ENCODE measurements at places on chromosomes 7 and 10.

GRCh38 chr10:28331841-28332240, 29.0 kb upstream of the MPP7 start:
- DNase-seq, result no peak

GRCh38 chr7:1501487-1502270, 2.5 kb downstream of the INTS1 start:
- no peak for DNase-seq

DNA sequence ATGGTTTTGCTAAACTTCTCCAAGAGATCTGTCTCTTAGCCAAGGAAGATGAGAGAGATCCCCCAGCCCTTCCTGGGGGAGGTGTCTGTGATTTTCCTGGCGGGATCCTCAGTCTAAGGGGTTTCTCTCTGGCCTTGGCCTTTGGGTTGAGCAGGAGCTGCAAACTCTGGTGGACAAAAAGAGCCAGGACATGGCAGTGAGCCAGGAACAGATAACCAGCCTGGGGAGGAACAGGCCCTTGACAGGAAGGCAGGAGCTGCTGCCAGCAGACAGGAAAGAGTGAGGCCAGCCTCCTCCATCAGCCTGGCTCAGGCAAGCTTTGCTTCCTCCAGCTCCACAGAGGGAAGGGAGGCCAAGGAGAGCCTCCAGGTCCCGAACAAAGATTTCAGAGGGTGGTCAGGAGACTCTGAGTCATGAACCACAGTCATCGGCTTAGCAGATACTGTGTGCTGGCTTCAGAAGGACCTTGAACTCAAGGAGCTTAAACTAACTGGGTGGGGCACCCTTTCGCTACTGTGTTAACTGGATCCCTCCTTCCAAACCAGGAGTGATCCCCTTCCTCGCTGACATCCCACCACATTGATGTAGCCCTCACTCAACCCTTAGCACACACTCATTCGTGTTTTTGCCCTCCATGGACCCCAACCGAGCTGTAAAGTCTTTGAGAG, 34.7 kb downstream of the DDIT4 start:
- DNase-seq, result no peak

DNA sequence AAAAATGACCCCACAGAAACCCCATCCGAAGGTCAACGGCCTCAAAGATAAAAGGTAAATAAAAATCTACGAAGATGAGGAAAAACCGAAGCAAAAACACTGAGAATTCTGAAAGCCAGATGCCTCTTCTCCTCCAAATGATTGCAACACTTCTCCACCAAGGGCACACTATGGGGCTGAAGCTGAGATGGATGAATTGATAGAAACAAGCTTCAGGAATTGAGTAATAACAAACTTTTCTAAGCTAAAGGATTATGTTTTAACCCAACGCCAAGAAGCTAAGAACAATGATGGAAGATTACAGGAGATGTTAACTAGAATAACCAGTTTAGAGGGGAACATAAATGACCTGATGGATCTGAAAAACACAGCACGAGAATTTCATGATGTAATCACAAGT, 127.8 kb downstream of the MACC1 start:
- DNase-seq, result no peak

GRCh38 chr10:49594594-49594993, 15.5 kb upstream of the SLC18A3 start:
- DNase-seq, result peak; percentile 53

GRCh38 chr7:94632338-94633013, 23.5 kb downstream of the SGCE start:
- DNase-seq, result no peak

DNA sequence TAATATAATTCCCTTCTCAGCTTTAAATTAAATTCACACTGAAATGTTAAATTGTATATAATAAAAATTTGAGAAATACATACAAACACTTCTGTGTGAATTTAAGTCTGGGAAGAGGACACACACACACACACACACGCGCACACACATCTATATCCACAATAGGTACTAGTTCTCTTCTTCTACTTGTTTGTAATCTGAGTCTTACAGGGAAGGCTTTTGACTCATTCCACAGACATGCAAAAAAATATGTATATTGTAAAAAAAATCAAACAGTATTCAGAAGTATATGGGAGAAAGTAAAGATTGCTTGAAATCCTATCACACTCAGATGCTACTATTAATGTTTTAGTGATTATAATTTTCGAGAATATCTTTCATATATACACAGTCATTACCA, 276.2 kb downstream of the MDFIC start:
- DNase-seq, result no peak

DNA sequence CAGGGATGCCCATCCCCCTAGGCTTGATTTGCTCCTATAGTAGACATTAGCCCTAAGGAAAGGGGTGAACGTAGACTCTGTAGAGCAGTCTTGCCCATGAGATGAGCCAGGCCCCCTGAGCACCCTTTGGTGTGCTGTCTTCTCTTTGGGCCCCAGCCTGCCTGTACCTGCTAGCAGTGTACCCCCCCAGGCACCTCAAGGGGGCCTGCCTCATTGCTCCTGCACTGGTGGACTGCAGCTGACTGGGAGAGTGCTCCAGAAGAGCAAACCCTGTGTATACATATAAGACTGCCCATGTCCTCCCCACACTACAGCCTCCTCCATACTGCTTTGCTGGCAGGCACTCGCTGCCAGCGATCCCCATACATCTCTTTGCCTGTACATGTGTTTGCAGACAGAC, 206.7 kb downstream of the PCDH15 start:
- no peak for DNase-seq

DNA sequence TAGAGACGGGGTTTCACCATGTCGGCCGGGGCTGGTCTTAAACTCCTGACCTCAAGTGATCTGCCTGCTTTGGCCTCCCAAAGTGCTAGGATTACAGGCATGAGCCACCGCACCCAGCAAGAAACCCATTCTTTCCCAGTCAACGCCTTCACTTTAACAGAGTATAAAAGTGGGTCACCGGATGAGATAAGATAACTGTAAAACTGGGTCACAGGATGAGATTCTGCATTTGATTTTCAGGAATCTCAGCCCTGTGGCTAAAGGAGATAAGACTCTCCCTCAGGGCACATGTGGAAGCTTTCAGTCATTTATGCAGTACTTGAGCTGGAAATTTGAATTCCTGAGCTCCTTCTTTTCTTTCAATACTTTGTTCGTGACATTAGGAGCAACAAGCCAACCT, 70.8 kb downstream of the LRRC17 start:
- no peak for DNase-seq

- no peak for DNase-seq
Observed at GRCh38 chr7:27030393-27031050, 65.3 kb downstream of the HOXA1 start.

GRCh38 chr10:34580643-34581042, 234.5 kb downstream of the PARD3 start:
- no peak for DNase-seq

DNA sequence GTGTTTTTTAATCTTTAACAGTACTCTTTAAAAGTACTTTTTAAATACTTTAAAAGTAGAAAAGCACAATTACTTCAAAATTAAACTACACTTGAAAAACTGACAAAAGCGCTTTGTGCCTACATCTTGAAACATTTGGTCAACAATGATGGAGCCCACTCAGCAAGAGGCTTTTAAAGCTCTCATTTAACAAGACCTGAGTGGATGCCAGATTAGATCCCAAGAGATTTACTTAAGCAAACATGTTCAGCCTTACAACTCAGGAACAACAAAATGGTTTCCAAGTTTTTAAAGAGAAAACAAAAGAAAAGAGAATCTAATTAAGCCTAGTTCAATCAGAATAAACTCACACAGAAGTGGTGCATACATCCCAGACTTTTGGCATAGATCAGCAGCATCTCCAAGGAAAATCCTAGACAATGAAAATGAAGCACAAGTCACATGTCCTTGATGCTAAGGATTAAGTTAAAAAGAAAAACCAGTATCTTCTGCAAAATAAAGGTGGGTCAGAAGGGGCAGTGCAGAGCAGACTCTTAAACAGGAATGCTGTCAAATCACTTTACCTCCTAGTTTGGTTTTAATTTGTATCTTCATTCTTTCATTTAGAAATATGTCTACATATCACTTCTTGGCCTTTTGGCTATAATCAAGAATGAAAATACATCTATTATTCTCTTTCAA, 26.2 kb downstream of the HIBADH start:
- no peak for DNase-seq

- DNase-seq, result peak; percentile 87
Observed at GRCh38 chr7:64574540-64575099, 11.7 kb upstream of the ZNF680 start.

DNA sequence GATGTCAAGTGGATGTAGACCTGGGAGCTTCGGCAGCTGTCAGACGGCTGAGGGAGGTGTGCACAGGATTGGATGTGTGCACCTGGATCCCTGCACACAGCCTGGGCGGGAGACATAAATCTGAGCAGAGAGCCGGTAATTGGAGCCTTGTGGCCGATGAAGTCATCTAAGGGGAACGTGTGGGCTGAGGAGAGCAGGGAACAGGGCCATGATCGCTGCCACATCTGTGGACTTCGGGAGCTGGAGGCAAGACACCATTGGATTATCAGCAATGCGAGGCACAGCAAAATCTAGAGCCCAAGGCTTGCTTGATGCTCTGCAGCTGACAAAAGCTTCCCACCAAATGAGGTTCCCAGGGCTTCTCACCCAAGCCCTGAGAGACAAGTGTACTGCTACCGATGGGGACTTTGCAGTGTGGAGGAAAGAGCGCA, 147.7 kb downstream of the PTPN20 start:
- no peak for DNase-seq

DNA sequence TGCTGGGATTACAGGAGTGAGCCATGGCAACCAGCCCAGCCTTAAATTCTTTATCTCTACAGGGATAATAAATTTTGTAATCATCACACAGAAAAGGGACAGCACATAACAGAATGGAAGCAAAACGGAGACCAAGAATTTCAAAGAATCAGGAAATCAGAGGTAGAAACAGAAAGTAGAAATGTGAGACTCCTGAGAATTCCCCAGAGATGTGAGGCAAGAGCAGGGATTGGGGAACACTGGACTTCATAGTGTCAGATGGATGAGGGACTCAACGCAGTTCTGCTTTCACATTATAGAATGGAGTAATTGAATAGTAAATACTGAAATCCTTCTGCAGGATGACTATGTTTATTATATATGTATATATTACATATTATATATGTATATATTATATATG, 52.5 kb upstream of the MPP7 start:
- DNase-seq, result no peak

DNA sequence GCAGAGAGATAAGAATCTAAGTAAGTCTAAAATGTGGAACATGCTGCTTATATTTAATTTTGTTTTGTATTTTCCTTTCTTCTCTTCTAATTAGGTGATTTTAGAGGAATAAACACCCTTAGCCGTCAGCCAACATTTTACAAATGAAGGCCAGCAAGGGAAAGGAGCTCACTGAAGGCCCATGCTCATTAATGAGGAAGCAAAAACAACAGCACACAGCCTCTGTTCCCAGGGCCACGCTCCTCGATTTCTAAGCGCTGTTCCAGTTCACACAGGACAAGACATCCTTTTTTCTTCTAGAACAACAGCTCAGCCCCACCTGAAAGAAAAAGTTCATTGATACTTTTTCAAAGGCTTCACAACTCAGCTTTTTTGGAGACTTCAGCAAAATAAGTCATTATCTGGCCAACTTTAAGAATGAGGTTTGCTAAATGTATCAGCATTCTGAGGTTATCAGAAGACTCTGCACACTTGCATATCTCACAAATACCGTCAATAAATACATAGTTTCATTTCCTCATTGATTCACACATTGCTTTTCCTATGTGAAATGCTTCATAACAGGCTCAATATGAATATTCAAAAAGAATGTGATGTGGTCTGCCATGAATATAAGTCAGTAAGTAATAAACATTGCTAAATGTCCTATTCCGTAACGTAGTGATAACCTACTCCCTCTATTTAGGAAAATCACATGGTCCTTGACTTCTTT, 34.8 kb upstream of the SFMBT2 start:
- DNase-seq, result peak; percentile 62

- DNase-seq, result peak; percentile 94
Observed at GRCh38 chr7:50119815-50120637, 27.0 kb upstream of the ZPBP start.

DNA sequence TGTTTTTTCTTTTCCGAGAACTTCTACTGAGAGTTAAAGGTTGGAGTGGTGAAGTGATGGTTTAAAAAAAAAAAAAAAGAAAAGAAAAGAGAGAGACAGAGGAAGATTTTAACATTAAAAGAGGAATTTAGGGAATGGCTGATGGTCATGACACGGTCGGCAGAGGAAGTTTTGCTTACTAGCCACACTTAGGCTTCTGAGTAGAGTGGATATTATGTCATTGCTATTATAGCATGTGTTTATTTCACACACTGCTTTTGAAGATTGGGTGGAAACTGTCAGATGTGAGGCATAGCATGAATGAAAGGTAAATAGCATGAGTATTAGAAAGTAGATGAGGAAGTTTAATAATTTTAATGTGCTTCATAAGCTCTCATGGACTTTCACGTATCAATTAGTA, 2.5 kb downstream of the KAT6B start:
- DNase-seq, result no peak

DNA sequence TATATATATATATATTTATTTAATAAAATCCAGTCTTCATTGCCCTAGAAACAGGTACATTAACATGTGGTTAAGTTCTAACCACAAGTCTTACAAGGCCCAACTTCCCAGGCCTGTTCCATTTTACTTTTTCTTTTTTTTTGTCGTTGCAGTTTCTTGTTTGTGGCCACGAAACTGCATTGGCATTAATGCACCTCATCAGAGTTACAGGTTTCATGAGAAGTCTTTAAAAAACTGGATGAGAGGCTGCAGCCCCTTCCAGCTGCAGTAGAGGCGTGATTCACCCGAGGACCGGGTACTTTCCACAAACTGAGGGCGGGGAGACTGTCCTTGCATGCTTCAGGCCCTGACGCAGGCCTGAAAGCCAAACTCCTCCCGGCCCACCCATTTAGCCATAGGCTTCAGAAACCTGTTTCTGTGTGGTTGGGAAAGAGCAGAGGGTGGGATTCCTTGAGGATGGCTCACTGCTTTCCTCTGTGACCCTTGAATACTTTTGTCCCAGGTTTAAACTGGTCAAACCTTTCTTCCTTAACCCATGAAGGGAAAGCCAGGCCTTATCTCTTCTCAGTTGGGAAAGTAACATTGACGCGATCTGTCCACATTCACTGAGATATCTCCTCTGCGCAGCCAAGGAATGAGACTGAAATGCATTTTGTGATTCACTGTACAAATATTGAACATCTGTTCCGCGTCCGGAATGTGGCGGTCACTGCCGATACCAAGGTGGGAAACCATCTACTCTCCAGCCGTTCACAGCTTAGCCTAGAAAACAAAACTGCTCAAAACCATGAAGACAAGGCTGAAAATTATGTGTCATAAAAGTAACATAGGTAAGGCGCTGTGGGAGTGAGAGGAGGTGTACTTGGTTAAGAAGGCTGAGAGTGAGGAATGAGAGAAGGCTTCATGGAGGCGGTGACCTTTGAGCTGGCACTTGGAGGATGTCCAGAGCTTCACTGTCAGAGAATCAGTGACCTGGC, 311.7 kb downstream of the GATA3 start:
- no peak for DNase-seq

- peak; percentile 59 for DNase-seq
Observed at GRCh38 chr10:20858292-20859124, 38.6 kb downstream of the NEBL start.

Data from NAMALWA (cell line).